ENCODE measurements at places on chromosomes 6 and 20.

DNA sequence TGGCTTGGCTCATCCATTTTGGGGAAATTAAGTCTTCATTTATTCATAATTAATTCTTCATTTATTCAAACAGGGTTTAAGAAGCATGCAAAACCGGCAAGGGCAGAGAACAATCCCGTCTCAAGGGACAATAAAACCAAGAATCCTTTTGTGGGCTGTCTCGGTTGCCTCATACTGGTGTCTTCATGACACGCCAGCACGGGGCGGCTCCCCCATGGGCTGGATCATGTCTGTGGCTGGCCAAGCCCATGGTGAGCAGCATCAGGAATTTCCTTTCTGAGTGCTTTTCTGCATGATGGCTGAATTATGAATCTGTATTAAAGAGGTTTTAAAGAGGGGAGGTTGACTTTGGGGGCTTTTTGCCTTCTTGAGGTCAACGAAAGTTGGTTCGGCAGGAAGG is 38.3 kb upstream of the DUSP22 start:
- DNase-seq, result no peak

- no peak for DNase-seq
Observed at GRCh38 chr20:11212272-11212671, 538.5 kb upstream of the JAG1 start.

DNA sequence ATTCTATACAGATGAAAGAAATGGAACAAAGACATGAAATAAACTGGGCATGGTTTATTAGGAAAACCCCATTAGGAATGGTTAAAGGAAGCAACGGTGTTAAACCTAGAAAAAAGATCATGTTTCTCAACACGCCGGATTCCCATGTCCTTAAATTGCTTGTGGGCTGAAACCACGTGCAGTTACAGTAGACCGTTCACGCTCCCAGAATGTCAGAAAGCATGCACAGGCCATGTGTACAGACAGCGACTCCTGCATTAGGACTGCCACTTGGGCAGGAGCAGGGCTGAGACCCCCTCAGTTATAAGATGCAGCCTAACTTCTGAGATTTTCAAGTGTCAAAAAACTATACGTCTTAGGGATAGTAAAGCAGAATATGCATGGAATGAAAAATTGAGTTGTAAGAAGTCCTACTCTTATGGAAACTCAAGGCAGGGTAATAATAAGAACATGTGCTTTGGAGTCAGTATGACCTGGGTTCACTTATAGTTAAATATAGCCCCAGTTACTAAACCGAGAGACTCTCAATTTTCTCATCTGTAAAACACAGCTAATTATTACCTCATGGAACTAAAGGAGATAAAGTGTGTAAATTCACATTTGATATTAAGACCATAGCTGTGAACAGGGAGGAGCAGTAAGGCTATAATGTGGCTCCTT is 174.0 kb upstream of the UST start:
- no peak for DNase-seq

DNA sequence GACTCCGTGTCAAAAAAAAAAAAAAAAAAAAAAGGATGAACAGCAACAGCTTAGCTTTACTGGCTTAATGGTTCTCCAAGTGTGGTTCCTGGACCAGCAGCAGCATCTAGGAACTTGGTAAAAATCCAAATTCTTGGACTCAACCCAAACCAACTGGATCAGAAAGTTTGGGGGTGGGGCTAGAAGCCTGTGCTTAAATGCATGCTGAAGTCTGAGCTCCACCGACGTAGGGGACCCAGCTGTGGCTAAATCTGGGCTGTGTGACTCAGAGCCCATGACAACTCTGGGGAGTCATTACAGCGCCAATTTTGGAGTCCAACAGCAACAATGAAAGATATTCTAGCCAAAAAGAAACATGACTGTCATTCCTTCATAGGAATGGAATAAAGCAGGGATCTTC is 13.6 kb upstream of the CHD6 start:
- no peak for DNase-seq

GRCh38 chr20:52438326-52438963 is 246.9 kb upstream of the ZFP64 start:
- DNase-seq, result no peak

GRCh38 chr20:12928358-12928754 is 80.4 kb upstream of the SPTLC3 start:
- no peak for DNase-seq

- no peak for DNase-seq
Observed at GRCh38 chr6:160054271-160054670, 67.3 kb upstream of the SLC22A1 start.

GRCh38 chr6:134119486-134119885 is 67.1 kb upstream of the SLC2A12 start:
- no peak for DNase-seq

GRCh38 chr6:26299286-26300042 is 65.5 kb upstream of the BTN3A2 start:
- peak; percentile 26 for DNase-seq

GRCh38 chr6:100614933-100615332 is 150.2 kb upstream of the SIM1 start:
- no peak for DNase-seq

GRCh38 chr20:8132484-8133309 is 631 bp downstream of the PLCB1 start:
- no peak for DNase-seq

GRCh38 chr6:36793296-36793912 is 45.8 kb downstream of the CPNE5 start:
- DNase-seq, result no peak

DNA sequence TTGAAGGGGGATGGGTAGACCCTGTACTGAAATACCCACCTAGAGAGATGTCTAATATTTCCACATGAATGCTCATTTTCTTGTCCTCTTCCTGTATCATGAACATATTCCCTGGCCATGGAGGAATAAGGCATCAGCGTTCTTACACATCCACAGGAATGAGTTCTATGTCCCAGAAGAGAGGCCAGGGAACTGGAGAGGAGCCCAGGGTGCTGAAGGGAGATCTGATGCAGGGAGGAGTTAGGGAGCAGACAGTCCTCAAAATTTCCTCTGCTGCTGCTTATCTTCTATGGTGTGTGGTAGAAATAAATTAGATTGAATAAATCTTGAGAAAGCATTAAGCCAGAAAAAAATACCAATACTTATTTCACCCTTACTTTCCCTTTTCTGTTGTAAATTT is 295.0 kb downstream of the KCNQ5 start:
- DNase-seq, result no peak

DNA sequence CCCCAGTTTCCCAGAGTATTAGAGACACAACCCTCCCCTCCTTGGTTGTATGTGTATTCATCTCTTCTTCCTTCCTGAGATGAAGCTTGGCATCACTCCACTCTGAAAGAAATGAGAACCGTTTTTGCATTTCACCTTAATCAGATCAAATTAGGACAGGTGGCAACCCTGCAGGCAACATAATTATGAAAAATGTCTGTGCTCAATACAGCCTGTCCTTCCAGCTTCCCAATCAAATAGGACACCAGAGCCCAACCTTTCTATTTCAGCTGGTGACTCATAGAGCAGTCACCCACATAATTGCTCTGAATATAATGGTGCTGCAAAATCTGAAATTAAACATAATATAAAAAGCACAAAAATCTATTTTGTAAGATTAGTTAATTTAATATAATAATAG is 310.2 kb upstream of the AGPAT4 start:
- peak; percentile 65 for DNase-seq

GRCh38 chr6:159894991-159895390 is 4.2 kb downstream of the MAS1 start:
- no peak for DNase-seq

Data from head of caudate nucleus (tissue), 42 donors.